Epithelial cell of umbilical artery (primary cell): ENCODE measurements at places on chromosomes 6 and 20. TPM values are rescaled to one million over a fixed set of nuclear protein-coding genes. Genes with fewer than 3 reads are reported as not detected.

SPEF1 gene
- not detected in 2 replicates for total RNA-seq

BHLHE23 gene
- not detected in 2 replicates for total RNA-seq

ADGRF5 gene
- total RNA-seq, result 2.9 and 7.6 TPM in 2 replicates

PTPRK gene
- total RNA-seq, result 46.4 and 63.0 TPM in 2 replicates

DPM1 gene
- total RNA-seq, result 84.5 and 152 TPM in 2 replicates

TRIM31 gene
- not detected in 2 replicates for total RNA-seq

PLN gene
- total RNA-seq, result under 0.01 TPM in 1 of 2 replicates, not detected in the other

UBE2V1 gene
- total RNA-seq, result 30.2 and 34.1 TPM in 2 replicates

LY6G6D gene
- not detected in 2 replicates for total RNA-seq

ZSWIM3 gene
- 5.9 and 6.2 TPM in 2 replicates for total RNA-seq

TEAD3 gene
- total RNA-seq, result 0.32 and 0.61 TPM in 2 replicates

ADAT2 gene
- 3.2 and 7.1 TPM in 2 replicates for total RNA-seq

MROH8 gene
- 0.15 and 0.65 TPM in 2 replicates for total RNA-seq

TCF19 gene
- total RNA-seq, result 15.6 and 24.5 TPM in 2 replicates

RBM24 gene
- total RNA-seq, result 0.30 and 1.3 TPM in 2 replicates

CST4 gene
- not detected in 2 replicates for total RNA-seq

MLIP gene
- 12.0 and 21.1 TPM in 2 replicates for total RNA-seq
